ENCODE measurements at places on chromosomes 7 and 10.
A peak's percentile ranks its signal among the peaks of the same experiment; 100 is the strongest.

DNA sequence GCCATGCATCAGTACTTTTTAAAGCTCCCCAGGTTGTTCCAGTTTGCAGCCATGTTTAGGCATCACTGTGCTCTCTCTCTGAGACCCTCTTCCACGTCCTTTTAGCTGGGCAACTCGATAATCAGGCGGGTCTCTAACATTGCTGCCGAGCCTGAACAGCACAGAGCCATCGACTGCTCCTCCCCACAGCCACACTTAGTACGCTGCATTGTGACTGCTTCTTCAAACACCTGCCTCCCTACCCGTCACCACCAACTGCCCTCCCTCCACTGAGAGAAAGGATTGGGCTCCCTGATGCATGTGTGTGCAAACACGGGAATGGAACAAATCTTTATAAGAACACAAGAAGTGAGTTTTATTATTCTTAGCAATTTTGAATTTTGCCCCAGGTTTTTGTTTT lies 11.4 kb upstream of the TACR2 start:
- DNase-seq: no peak

DNA sequence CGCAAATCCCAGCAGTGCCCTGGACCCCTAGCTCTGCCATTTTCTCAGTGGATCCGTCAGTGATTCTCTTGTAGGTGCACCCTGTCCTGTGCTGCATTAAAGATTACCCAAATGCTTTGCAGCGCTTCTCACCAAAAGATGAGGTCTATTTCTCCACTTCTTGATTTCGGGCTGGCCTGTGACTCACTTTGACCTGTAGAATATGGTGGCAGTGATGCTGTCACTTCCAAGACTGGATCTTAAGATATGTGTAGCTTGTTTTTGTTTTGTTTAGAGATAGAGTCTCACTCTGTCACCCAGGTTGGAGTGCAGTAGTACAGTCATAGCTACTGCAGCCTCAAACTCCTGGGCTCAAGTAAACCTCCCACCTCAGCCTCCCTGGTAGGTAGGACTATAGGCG lies 37.0 kb upstream of the ZMIZ1 start:
- no peak for DNase-seq

DNA sequence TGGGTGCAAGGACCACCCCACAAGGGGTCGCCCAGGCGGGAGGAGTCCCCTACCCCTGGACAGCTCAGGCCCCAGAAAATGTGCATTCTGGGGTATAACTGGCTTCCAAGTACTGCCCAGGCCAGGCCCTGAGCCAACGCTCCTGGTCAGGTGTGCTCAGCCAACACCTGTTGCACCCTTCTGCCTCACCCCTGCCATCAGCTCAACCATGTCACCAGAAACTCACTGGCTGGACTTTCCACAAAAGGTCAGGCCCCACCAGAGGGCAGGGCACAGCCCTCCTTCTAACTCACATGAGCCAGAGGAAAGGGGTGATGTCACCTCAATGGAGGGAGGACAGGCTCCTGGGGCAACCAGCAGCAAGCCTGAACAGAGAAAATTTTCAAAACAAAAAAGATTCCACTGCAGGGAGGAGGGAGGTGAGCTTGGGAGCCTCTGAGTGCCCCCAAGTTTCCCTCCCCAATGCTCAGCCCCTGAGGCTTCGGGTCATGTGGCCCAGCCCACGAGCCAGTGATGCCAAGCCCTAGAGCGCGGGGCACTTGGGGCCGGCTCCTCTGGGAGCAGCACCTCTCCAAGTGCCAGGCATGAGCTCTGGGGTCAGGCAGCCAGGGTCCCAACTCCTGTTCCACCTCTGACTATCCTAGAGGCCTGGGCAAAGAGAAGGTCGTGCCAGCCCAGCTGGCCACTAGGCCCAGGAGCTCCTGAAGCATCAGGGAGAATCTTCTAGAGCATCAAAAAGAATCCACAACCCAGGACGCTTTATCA lies 2.2 kb downstream of the OGDHL start:
- DNase-seq: no peak

GRCh38 chr10:81104494-81104893 lies 566.8 kb downstream of the SH2D4B start:
- DNase-seq: no peak

- peak; percentile 20 for DNase-seq
Observed at GRCh38 chr10:98030093-98030821, at the start of gene CRTAC1. TSS of gene CRTAC1 (minus strand) at chr10:98030621. CDS start at chr10:98030472, 149 bp downstream.

GRCh38 chr10:33306701-33307519 lies 27.6 kb downstream of the NRP1 start:
- DNase-seq: no peak

DNA sequence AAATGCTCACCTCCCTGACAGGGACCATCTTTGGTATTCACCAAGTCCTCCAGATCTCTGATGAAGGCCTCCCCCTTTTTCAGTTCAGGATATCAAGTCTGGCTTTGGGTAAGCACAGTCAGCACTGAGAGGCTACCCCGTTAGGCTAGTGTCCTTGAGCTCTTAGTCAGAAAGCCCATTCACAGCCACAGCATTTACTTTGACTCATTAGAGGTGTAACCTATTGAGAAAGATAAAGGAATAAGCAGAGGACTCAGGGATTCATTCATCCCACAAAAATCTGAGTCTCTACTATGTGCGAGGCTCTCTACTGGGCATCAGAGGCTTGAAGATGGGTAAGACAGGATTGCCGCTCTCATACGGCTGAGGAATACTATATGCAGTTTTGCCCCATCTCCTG lies 14.0 kb upstream of the RAMP3 start:
- no peak for DNase-seq

GRCh38 chr7:1054861-1055450 lies 10.6 kb downstream of the GPR146 start:
- peak; percentile 68 for DNase-seq

- no peak for DNase-seq
Observed at GRCh38 chr7:141158561-141158960, 84.7 kb downstream of the TMEM178B start.

DNA sequence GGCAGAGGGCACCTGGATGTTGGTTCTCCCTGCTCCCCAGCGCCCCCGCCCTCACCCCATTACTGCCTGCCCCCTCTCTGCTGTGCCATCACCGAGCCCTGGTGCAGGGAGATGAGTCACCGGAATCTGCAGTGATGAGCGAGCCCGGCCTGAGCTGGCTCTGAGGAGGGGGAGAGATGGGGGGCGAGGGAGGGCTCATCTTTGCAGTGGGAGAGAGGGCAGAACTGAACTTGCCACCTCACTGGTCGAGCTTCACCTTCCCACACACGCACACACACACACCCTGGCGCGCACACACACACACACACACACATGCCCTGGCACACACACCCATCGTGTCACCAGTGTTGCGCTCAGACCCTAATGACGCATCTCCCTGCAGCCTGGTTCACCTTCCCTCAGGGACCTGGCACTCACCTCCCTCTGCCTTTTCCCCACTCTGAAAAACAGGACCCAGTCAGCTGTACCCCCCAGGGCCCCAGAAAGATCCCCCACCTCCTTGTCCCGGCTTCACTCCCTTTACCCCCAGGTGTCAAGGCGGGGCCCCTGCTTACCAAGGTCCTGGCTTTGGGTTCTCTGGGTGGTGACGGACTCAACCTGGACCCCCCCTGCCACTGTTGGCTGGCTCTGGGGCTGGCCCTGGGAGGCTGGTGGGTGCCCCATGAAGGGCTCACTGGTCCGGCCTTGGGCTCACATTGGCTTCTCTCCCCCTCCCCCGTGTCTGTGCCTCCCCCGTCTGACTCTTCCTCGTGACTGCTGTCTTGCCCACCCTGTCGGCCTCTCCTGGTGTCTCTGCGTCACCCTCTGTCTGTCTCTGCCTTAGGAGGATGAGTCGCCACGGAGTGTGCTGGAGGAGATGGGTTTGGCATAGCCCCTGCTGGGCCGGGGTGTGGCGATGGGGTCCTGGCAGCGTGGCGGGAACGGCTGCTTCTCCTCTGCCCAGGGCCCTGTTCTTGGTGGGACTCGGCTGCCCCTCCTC lies 5.4 kb downstream of the VGF start:
- DNase-seq: no peak

- no peak for DNase-seq
Observed at GRCh38 chr7:133575726-133576440, 323.0 kb downstream of the EXOC4 start.

- no peak for DNase-seq
Observed at GRCh38 chr7:44310221-44310848, 15.1 kb downstream of the CAMK2B start.
